Suppressor macrophage treated with lipopolysaccharide for 4 hours (primary cell): ENCODE measurements at places on chromosomes 5 and 9.

DNA sequence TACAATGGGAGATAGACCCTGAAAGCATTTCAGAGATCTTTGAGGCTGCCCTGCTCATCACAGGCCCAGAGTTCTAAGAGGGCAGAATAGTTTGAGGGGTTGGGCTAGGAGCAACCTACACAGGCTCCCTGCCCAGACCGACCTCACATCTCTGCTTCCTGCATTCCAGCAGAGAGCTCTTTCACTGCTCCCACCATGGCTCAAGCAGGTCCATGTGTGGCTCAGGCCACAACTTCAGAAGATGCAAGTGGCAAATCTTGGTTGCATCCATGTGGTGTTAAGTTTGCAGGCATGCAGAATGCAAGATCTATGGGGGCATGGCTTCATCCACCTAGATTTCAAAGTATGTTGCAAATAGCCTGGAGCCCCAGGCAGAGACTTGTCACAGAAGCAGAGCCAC is 39.0 kb downstream of the GDA start:
- DNase-seq, result no peak

DNA sequence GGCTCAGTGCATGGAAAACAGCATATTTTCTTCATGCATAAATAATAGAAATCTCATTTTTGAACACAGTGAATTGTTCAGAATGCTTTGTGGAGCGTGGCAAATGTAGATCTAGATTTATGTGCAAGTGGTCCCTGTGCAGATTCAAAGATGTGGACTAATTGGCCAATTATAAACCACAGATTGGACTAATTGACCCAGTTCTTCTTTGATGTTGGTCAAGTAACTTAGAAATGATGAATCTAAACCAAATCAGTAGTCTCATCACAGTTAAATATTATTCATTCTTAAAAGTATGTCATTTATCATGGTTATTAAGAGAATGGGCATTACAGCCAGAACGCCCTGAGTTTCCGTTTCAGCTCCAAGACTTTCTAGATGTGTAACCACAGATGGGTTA is 11.7 kb upstream of the PDE4D start:
- no peak for DNase-seq

DNA sequence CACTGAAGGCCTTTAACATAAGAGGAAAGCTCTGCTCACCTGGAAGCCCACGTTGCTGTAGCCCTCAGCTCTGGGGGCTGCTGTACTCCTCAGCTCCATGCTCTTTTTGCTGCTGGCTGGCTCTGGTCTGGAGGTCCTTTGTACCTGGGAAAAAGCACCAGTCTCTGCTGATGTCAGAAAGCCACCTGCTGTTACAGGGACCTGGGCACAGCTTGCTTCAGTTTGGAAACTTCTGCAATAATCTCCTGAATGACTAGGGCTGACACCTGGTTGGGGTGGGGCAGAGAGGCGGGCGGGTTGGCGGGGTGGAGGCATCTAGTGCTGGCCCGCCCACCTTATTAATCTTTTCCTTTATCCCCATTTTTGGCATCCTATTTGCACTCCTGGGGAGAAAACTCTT is at the start of gene SLC28A3:
Gene SLC28A3, minus strand, starts transcription at position 224 of the 400 bp plus-strand sequence. Its CDS starts 125 bp downstream, at position 99.
- DNase-seq, result no peak

DNA sequence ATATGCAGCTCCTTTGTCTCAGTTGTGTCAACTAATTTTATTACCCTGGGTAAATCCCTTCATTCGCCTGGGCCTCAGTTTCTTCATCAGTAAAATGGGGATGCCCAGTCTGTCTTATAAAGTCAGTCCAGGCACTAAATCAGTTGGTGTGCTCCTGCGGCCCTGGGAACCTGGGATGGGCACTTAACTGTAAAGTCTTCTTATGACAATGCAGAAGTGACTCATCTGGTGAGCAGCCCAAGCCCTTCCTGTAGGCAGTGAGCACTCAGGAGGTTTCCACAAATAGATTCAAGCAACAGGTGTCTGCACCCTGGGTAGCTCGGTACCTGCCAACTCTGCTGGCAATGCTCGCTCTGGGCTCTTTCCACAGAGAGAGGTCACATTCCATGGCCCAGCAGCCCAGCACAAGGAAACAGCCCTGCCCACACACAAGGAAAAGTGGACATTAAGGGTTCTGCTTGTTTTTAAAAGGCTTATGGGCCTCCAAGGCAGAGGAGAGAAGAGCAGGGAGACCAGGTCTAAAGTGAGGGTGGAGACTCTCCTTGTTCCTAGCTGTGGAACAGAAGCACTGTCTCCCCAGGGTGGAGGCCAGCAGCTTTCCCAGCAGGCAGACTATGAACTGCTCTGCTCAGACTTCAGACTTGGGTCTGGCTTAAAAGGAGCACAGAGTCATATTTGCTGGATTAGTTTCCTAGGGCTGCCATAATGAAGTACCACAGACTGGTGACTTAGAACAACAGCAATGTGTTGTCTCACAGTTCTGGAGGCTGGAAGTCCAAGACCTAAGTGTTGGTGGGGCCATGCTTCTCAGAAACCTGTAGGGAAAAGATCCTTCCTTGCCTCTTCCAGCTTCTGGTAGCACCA is 89.7 kb upstream of the ADRA1B start:
- DNase-seq, result no peak

- no peak for DNase-seq
Measured at GRCh38 chr5:157359356-157360055, 93.6 kb downstream of the CYFIP2 start.

DNA sequence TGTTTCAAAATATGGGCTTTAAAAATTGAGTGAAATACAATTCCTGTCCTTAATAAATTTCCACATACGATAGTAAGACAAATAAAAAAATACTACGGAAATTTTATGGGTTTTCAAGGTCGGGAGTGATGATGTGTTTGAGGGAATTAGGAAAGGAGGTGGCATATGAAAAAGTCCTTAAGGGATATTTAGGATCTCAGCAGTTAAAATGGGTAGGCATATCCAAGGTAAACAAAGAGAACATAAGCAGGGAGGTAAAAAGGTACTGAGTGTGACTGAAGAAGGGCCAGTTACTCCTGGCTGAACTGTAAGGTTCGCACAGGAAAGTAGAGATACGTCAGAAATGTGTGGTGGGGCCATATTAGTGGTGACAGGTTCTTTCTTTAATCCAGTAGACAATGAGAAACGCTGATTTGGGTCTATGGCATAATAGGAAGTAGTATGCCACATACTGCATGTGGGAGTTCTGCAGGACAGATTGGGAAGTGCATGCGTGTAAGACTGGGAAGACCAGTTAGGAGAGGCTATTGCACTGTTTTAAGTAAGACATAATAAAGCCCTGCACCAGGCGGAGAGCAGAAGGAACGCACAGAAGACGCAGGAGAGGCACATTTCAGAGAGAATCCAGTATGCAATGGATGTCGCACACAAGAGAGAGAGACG is 937 bp upstream of the HMGCR start:
- peak; percentile 73 for DNase-seq
